ENCODE measurements at places on chromosomes 6 and 20. TPM values are rescaled to one million over a fixed set of nuclear protein-coding genes. Genes with fewer than 3 reads are reported as not detected.
A peak's percentile ranks its signal among the peaks of the same experiment; 100 is the strongest.

NRM gene
- total RNA-seq = 21.0 TPM

CFAP206 gene
- not detected for total RNA-seq

CD93 gene
- total RNA-seq = 0.11 TPM

PABPC1L gene
- 88.4 TPM for total RNA-seq

CLDN20 gene
- total RNA-seq = not detected

GRCh38 chr6:45721665-45722064 lies 294.0 kb downstream of the CLIC5 start:
- no peak for DNase-seq

- DNase-seq = no peak
These were observed 164.2 kb downstream of the SLC24A3 start for GRCh38 chr20:19376451-19377229.

DNA sequence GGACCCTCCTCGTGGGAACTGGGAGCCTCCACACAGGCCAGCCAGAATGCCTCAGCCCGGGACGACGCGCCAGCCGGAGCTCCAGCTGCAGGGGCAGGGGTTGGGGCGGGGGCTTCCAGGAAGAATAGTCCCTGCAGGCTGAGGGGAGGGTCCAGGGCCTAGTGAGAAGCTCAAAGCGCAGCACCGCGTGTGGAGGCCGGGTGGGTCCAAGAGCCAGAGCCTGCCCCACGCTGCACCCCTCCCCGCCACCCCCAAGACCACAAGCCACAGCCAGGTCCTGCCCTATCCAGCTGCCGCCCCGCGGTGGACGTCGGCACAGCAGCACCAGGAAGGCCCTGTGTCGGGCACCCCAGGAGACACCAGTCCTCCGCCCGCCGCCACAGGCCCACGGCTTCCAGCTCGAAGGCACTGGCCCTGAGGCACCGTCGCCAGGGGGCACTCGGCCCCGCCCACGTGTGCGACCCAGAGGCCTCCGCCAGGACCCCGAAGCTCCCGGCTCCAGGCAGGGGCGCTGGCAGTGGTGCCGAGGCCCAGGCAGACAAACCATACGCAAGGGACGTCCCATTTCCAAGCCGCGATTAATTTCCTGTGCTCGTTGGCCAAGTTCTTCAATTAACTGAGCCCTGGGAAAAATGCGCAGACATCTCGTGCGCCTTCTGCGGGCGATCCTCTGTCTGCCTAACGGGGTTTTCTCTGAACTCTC lies 19.5 kb downstream of the KCNQ2 start:
- DNase-seq = peak; percentile 44

GRCh38 chr6:136890194-136890839 lies 31.8 kb upstream of the SLC35D3 start:
- DNase-seq = no peak

DNA sequence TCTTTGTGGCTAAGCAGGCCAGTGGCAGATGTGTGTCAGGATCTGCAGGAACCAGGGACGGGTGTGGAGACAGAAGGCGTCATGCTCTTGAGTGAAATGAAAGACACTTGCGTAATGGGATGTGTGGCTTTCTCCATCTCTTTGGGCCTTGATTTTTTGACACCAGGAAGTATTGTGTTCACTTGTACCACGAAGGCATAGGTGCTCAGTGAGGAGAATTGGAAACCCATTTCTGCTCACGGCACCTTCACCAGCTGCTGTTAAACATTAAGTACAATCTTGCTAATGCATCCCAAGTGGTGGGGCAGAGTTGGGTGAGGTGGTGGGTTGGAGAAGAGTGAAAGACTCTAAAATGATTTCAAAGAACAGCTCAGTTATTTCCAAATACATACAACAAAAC lies 30.0 kb downstream of the GJA10 start:
- DNase-seq = no peak

DNA sequence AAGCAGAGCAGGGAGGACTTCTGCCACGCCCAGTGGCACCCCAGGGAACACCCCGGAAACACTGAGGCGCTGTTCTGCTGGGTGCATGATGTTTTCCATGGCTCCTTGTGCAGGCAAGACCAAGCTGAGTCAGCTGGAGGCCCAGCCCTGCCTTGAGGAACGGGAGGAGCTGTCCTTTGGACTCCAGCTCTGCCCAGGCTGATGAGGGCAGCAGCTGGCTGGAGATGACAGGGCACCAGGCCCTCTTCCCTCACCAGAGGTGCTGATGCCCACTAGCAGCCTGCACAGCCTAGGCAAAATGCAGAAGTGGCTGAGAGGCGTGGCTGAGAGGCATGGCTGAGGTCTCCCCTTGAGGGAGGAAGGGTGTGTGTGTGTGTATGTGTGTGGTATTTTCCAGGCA lies 2.4 kb downstream of the C6orf132 start:
- DNase-seq = no peak

DNA sequence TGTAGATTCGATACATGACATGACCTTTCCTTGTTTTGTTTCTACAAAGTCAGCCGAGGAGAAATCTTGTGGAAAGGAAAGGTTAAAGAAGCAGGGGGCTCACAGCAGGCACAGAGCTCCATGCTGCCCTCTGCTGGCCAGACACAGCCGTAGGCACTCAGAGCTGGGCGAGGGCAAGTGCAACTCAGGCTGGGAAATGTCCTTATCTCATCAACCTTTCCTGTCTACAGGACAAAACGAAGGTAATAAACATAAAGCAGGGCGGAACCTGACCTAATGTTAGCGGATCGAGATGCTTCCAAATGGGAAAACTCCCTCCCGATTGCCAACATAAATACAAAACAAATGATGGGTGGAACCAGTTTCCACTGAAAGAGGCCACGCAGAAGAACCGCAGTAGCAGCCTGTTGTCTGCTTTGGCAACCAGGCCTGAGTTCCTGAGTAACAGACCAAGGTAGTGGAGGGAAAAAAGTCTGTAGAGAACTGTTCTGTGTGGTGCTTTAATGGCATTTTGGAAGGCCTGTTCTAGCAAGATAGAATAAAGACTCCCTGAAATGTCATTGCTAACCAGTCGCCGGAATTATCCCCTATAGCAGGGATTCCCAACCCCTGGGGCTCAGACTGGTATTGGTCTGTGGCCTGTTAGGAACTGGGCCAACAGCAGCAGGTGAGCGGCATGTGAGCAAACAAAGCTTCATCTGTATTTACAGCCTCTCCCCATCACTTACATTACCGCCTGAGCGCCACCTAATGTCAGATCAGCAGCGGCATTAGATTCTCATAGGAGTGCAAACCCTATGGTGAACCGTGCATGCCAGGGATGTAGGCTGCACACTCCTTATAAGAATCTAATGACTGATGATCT lies 85.2 kb downstream of the MBOAT1 start:
- peak; percentile 73 for DNase-seq

GRCh38 chr20:18042229-18042628 lies 15.5 kb downstream of the OVOL2 start:
- DNase-seq = no peak

DNA sequence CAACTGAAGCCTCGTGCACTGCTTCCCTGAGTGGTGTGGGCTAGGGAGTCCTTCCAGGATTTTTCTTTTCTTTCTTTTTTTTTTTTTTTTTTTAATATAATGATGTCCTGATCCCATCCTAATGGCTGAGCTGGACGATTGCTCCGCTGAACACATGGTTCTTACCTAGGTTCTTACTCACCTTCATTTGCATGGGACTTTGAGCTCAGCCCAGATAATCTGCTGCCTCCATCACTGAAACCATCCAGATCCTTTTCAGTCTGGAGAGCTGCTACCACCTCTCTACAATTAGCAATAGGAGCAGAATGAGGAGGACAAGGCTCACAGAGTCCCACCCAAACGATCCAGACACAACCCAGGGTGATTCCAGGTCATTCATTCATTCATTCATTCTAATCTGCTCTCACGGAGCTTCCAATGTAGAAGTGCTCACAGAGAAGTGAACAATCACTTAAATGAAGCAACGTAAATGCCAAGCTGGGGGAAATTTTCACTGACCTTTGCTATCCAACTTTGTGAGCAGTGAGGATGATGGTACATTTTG lies 246.3 kb upstream of the RREB1 start:
- no peak for DNase-seq

DNA sequence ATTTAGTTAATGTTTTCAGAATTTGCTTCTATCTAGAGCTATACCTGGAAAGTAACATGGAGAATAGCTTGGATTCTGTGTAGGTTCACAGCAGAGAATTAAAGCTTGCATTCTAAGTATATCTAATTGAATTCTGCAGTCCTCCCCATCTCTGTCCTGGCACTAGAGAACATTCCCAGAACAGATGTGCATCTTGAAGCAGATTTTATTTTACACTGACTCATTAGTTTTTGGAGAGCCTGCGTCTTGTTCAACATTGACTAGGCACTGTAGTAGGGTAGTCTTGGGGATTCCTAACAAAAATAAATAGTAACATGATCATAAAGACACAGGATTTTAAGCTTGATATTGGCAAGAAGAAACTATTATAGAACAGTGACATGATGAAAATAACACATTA lies 36.2 kb upstream of the BAG2 start:
- no peak for DNase-seq

DNA sequence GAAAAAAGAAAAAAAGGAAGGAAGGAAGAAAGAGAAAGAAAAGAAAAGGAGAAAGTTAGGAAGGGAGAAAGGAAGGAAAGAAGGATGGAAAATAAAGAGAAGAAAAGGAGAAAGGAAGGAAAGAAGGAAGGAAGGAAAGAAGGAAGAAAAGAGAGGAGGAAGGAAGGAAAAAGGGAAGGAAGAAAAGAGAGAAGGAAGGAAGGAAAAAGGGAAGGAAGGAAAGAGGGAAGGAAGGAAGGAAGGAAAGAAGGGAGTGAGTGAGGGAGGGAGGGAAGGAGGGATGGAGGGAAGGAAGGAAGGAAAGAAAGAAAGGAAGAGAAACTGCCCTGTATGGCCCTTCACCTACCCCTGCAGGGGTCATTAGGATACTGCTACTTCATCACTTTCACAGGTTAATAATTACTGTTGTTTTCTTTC lies 12.9 kb upstream of the IGF2R start:
- DNase-seq = no peak

GRCh38 chr20:62766716-62767115 lies 29.6 kb upstream of the MRGBP start:
- no peak for DNase-seq
